Activated T-cell treated with anti-CD3 and anti-CD28 coated beads for 48 hours (primary cell): ENCODE measurements at places on chromosomes 2 and 18.

DNA sequence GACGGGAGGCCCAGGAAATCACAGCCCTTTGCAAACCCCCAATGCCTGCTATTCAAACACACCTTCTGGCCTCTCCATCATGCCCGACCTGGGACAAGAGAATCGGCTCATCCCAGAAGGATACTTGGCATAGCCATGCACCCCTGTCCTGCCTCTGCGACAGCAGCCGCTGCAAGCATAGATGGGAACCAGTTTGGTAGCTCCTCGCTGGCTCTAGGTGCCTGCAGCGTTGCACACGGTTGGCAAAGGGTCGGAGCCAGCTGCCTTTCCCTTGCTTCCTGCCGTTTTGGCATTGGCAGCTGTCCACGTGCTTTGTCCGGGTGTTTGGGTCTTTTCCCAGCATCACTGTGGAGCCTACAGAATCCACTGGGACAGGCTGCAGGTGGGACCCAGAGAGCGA, 76.9 kb downstream of the TWIST2 start:
- no peak for DNase-seq

- DNase-seq, result no peak
These were observed 56.5 kb upstream of the RAPH1 start for GRCh38 chr2:203591642-203592041.

GRCh38 chr2:240322231-240322955, 113.1 kb upstream of the GPC1 start:
- DNase-seq, result no peak

- DNase-seq, result no peak
These were observed 209.1 kb upstream of the KCNJ3 start for GRCh38 chr2:154489266-154489858.

DNA sequence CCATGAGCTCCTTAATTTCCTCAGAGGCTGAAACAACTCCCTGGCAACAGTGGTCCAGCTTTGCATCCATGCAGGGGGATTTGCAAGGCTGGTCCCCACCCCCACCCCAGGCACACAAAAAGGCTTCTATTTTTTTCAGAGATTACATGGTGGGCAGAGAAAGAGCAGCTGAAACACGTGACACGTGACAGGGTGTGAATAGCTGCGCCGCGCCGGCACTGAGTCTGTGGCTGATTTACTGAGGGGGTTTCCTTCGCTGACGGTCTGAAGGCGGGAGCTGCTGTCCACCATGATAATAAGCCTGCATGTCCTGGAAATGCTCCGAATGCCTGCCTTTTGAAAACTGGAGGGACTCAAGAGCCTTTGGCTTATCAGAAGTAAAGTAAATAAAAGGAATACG, 50.7 kb upstream of the APCDD1 start:
- no peak for DNase-seq
